ENCODE measurements at places on chromosomes 13 and 19. TPM values are rescaled to one million over a fixed set of nuclear protein-coding genes. Genes with fewer than 3 reads are reported as not detected.

The NXNL1 gene
- total RNA-seq, result not detected

The CDX2 gene
- total RNA-seq, result not detected

The CEACAM1 gene
- not detected for total RNA-seq

The RYR1 gene
- total RNA-seq, result 0.65 TPM

The FUT2 gene
- not detected for total RNA-seq

- no peak overlapping the region for H3K4me3 ChIP-seq
- DNase-seq, result no peak
- H3K27ac ChIP-seq, result no peak overlapping the region
- H3K36me3 ChIP-seq, result no peaks in the 10 kb centered on the region
- no peaks in the 10 kb centered on the region for H3K27me3 ChIP-seq
Measured at GRCh38 chr19:6718741-6719539, 1.5 kb downstream of the C3 start.

DNA sequence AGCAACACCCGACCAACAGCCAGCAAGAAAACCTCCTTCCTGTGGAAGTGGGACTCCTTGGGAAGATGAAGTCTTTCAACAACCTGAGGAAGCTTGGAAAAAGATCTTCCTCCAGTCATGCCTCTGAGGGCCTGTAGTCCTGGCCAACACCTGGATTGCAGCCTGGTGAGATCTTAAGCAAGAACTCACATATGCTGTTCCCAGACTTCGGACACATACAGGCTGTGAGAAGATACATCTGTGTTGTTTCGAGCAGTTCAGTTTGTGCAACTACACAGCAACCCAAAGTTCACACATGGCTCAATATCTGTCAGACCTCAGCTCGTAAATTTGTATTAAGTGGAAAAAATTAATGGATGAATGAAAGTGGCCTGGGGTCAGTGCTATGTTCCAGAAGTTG lies 65.1 kb upstream of the UBAC2 start:
- H3K36me3 ChIP-seq, result no peaks in the 10 kb centered on the region
- H3K27ac ChIP-seq, result no peak overlapping the region
- no peak for DNase-seq

GRCh38 chr13:48783695-48784230 lies 130.0 kb downstream of the CYSLTR2 start:
- no peak overlapping the region for H3K27ac ChIP-seq
- H3K36me3 ChIP-seq, result no peaks in the 10 kb centered on the region
- no peak overlapping the region for H3K4me3 ChIP-seq
- H3K27me3 ChIP-seq, result no peaks in the 10 kb centered on the region
- H3K4me1 ChIP-seq, result peaks cover 2% of the 10 kb centered on the region
- no peak for DNase-seq

GRCh38 chr13:79780240-79780639 lies 299.3 kb downstream of the NDFIP2 start:
- no peak overlapping the region for H3K4me3 ChIP-seq
- no peak overlapping the region for H3K27ac ChIP-seq
- no peaks in the 10 kb centered on the region for H3K36me3 ChIP-seq
- no peaks in the 10 kb centered on the region for H3K4me1 ChIP-seq
- no peaks in the 10 kb centered on the region for H3K27me3 ChIP-seq

DNA sequence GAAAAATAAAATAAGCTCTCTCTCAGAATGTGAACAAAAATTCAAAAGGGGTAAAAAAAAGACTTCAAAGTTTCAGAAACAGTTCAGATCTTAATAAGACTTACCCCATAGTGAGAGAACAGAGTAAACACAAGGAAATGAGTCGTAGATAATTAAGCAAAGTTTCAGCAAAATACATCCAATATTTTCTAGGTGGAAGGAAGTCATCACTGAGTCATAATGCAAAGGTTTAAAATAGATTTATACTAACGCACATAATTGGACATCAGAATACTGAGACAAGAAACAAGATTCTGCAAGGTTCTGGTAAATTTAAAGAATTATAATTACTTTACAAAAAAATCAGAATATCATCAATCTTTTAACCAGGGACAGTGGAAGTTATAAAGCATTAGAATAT lies 1370.7 kb upstream of the ATXN8OS start:
- no peak overlapping the region for H3K27ac ChIP-seq
- no peak overlapping the region for H3K4me3 ChIP-seq
- DNase-seq, result no peak
- no peaks in the 10 kb centered on the region for H3K36me3 ChIP-seq

DNA sequence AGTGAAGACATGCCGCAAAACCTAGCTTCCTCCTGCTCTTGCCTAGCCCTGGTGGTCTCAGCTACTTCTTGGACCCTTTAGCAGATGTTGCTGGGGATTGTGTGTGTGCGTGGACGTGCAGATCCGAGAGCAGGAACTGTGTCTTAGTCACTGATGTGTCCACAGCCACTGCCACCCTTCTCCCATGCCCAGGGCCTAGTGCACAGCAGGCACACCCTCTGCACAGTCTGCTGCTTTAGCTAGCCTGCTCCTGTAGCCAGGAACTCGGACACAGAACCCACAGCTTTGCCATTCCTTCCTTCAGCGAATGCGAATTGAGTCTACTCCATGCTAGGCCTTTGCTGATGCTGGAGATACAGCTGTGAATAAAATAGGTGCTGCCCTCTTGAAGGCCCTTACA lies 2.3 kb downstream of the CLPTM1 start:
- H3K27me3 ChIP-seq, result no peaks in the 10 kb centered on the region
- H3K36me3 ChIP-seq, result peaks cover 12% of the 10 kb centered on the region
- no peak for DNase-seq
- H3K27ac ChIP-seq, result no peak overlapping the region
- no peak overlapping the region for H3K4me3 ChIP-seq

DNA sequence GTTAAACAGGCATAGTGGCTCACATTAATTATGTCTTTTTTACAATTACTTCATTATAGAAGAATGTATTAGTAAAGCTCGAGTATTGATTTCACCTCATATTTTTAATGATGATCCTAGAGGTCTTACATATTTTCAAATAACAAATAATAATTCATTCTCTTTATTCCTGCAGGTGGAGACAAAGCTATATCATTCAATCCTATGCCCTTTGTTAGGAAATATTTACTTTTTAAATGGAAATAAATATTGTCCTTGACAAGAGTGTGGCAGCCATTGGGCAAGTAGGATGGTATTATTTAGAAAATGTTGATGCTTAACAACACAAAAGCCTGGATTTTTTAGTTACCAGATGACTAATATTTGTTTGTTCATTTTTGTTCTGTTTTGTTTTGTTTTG lies 127.6 kb downstream of the COG6 start:
- H3K27ac ChIP-seq, result no peak overlapping the region
- peak; percentile 8 for DNase-seq
- H3K4me3 ChIP-seq, result no peak overlapping the region
- no peaks in the 10 kb centered on the region for H3K4me1 ChIP-seq
- no peaks in the 10 kb centered on the region for H3K36me3 ChIP-seq
- no peaks in the 10 kb centered on the region for H3K27me3 ChIP-seq

DNA sequence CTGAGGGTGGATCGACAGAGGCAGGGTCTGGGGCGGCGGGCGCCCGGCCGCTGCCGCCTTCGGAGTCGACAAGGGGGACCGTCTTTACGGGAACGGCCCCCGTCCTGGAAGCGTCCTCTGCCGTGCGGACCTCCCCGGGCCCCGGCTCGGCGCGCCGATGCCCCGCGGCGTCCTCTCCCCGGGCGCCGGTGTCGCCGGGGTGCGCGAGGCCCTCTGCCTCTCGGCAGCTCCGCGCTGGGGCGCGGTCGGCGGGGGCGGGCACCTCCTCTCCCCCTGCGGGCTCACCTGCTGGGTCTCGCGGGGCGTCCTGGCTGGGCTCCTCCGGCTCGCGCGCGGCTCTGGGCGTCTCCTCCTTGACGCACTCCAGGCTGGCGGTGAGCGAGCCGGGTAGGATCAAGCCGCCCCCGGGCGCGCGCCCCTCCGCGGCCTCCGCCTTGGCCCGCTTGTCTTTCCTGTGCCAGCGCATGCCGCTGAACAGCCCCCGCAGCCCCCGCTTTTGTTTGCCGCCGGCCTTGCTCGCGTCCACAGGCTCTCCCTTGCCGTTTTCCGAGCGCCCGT lies 1.5 kb downstream of the AMER2 start:
- no peak overlapping the region for H3K4me3 ChIP-seq
- no peak overlapping the region for H3K27ac ChIP-seq
- no peaks in the 10 kb centered on the region for H3K4me1 ChIP-seq
- no peaks in the 10 kb centered on the region for H3K36me3 ChIP-seq
- DNase-seq, result no peak
- H3K27me3 ChIP-seq, result peaks cover 12% of the 10 kb centered on the region

DNA sequence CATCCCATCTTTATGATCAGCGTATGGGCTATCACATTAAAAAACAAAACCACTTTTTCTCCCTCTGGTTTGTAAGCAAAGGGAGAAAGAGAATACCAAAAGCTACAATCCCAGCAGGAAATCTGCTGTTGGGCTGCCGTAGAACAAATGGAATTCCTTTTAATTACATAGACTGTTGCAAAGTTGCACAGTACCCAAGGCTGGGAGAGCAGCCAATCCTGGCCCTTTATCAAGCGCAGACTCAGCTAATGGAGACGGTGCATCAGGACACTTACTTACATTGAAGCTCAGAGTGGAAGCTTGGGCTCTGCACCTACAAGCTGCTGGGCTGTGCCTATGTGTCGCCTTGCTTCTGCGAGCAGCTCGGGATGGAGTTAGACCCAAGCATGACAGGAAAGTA lies 15.2 kb downstream of the CCNA1 start:
- DNase-seq, result no peak
- H3K36me3 ChIP-seq, result no peaks in the 10 kb centered on the region
- no peaks in the 10 kb centered on the region for H3K27me3 ChIP-seq

DNA sequence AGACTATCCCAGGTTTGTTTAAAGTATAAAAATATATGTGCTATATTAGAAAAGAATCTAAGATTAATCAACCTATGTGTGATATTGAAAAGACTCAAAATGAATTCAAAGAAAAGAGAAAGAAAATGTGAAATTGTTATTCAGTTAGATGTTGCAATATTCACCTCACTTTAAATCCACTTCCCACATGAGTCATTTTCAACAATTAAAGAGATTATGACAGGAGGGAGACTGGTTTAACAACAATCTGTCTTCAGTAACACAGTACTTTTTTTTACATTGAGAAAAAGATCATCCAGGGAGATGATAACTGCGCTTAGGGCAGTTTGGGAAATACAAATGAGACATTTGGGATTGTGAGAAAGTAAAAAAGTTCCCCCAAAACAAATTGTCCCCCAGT lies 1246.2 kb downstream of the SLITRK1 start:
- H3K4me1 ChIP-seq, result no peaks in the 10 kb centered on the region
- no peaks in the 10 kb centered on the region for H3K36me3 ChIP-seq
- no peak overlapping the region for H3K27ac ChIP-seq

DNA sequence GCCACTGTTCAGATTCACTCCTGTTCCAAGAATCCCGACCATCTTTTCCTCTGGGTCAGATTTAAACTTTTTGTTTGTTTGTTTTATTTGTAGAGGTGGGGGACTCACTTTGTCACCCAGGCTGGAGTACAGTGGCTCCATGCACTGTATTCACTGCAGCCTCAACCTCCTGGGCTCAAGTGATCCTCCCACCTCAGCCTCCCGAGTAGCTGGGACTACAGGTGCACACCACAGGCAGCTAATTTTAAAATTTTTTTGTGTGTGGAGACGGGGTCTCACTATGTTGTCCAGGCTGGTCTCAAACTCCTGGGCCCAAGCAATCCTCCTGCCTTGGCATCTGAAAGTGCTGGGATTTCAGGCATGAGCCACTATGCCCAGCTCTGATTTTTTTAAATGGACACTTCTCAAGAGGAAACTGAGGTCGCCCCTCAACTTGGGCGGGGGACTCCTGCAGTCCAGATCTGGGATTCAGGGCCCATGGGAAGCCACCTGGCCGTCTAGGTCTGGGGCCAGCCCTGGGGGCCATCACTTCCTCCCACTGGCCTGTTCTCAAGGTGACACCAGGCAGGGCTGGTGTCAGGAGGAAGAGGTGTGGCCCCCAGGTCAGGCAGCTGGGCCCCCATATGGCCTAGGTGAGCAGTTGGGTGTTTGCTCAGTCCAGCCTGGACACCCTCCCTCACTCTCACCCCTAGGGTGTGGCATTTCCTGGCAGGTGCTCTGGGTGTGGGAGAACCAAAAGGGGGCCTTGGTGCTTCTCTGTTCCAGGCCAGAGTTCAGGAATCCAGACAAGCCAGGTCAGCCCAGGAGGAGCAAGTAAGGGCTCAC lies 1.3 kb downstream of the B3GNT3 start:
- peaks cover 24% of the 10 kb centered on the region for H3K4me1 ChIP-seq
- no peak for DNase-seq
- H3K4me3 ChIP-seq, result no peak overlapping the region
- H3K27me3 ChIP-seq, result peaks cover 22% of the 10 kb centered on the region

- no peak overlapping the region for H3K27ac ChIP-seq
- no peaks in the 10 kb centered on the region for H3K36me3 ChIP-seq
- DNase-seq, result no peak
- no peak overlapping the region for H3K4me3 ChIP-seq
Measured at GRCh38 chr13:80256352-80256932, 84.5 kb downstream of the SPRY2 start.

GRCh38 chr19:57363688-57364181 lies 384 bp downstream of the TRAPPC2B start:
- H3K4me1 ChIP-seq, result peaks cover 14% of the 10 kb centered on the region
- H3K27me3 ChIP-seq, result no peaks in the 10 kb centered on the region
- no peak for DNase-seq
- H3K36me3 ChIP-seq, result no peaks in the 10 kb centered on the region

GRCh38 chr13:109665781-109666249 lies 120.6 kb downstream of the IRS2 start:
- no peaks in the 10 kb centered on the region for H3K36me3 ChIP-seq
- DNase-seq, result no peak
- no peaks in the 10 kb centered on the region for H3K27me3 ChIP-seq

DNA sequence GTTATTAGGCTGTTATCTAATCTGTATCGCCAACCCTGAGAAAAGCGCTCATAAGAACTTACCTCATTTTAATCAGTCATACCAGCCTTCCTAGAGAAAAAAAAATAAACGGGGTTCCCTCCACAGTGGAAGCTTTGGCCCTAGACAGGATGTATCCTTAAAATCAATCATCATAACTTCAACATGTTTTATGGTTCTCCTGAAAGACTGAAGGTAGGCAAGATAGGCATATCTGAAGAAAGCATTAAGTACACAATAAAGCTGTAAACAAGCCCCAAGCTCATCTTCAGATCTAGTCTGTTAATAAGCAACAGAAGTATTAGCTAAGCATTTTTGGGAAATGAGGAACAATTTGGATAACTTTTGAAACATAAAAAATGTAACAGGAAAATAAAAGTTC lies 18.7 kb upstream of the SERP2 start:
- peaks cover 25% of the 10 kb centered on the region for H3K4me1 ChIP-seq
- H3K36me3 ChIP-seq, result no peaks in the 10 kb centered on the region
- H3K27me3 ChIP-seq, result no peaks in the 10 kb centered on the region
- no peak overlapping the region for H3K4me3 ChIP-seq
- no peak overlapping the region for H3K27ac ChIP-seq
- DNase-seq, result no peak

- H3K4me3 ChIP-seq, result no peak overlapping the region
- H3K27ac ChIP-seq, result no peak overlapping the region
- no peaks in the 10 kb centered on the region for H3K27me3 ChIP-seq
- H3K36me3 ChIP-seq, result no peaks in the 10 kb centered on the region
- peaks cover 30% of the 10 kb centered on the region for H3K4me1 ChIP-seq
Measured at GRCh38 chr13:98537740-98538139, 39.2 kb downstream of the STK24 start.

- no peak for DNase-seq
- no peak overlapping the region for H3K27ac ChIP-seq
- H3K4me1 ChIP-seq, result peaks cover 50% of the 10 kb centered on the region
- no peak overlapping the region for H3K4me3 ChIP-seq
- H3K27me3 ChIP-seq, result peaks cover 5% of the 10 kb centered on the region
Measured at GRCh38 chr19:10003271-10003670, 7.0 kb downstream of the COL5A3 start.

GRCh38 chr13:35891507-35892441 lies 239.4 kb downstream of the DCLK1 start:
- H3K36me3 ChIP-seq, result no peaks in the 10 kb centered on the region
- no peaks in the 10 kb centered on the region for H3K4me1 ChIP-seq
- H3K27ac ChIP-seq, result no peak overlapping the region
- no peaks in the 10 kb centered on the region for H3K27me3 ChIP-seq
- no peak overlapping the region for H3K4me3 ChIP-seq

All from natural killer cell (primary cell).